ENCODE measurements at places on chromosomes 7 and 10. TPM values are rescaled to one million over a fixed set of nuclear protein-coding genes. Genes with fewer than 3 reads are reported as not detected.

TFEC gene
- not detected for total RNA-seq

CYP2C18 gene
- 1.1 TPM for total RNA-seq

NUTM2D gene
- total RNA-seq: 2.2 TPM

COL17A1 gene
- not detected for total RNA-seq

C1QL3 gene
- not detected for total RNA-seq

LCOR gene
- total RNA-seq: 26.2 TPM

PILRA gene
- 9.9 TPM for total RNA-seq

GNAT3 gene
- total RNA-seq: not detected

FGL2 gene
- 4.0 TPM for total RNA-seq

CAMK1D gene
- 6.8 TPM for total RNA-seq

MUC3A gene
- total RNA-seq: not detected

ITPRIP gene
- total RNA-seq: 17.3 TPM

TMEM270 gene
- not detected for total RNA-seq

EPO gene
- not detected for total RNA-seq

CDK14 gene
- total RNA-seq: 1.6 TPM

AKR1D1 gene
- not detected for total RNA-seq

LDB3 gene
- 0.10 TPM for total RNA-seq

PIK3AP1 gene
- 9.9 TPM for total RNA-seq

EGFR gene
- 0.10 TPM for total RNA-seq

CYP26C1 gene
- not detected for total RNA-seq

CHST15 gene
- 0.15 TPM for total RNA-seq

ATAD1 gene
- 53.0 TPM for total RNA-seq

SEPHS1 gene
- 54.4 TPM for total RNA-seq

AGR2 gene
- total RNA-seq: not detected

TAS2R38 gene
- not detected for total RNA-seq

PGAM2 gene
- total RNA-seq: 0.78 TPM

PRR15 gene
- total RNA-seq: not detected

INMT gene
- total RNA-seq: not detected

Data from activated T-helper 1 cell treated with anti-CD3 and anti-CD28 coated beads, Interleukin-12 subunit alpha, Interleukin-12 subunit beta, Interleukin-2, Interleukin-4 antibody, amounts not matched to agents 30 ng/mL and 10 ng/mL and 1 ng/mL, durations not matched to agents 14 hours and 24 hours and 36 hours (primary cell).